ENCODE measurements at places on chromosomes 5 and 9. TPM values are rescaled to one million over a fixed set of nuclear protein-coding genes. Genes with fewer than 3 reads are reported as not detected.

C5orf24 gene
- 15.6 TPM for polyA plus RNA-seq

DNA sequence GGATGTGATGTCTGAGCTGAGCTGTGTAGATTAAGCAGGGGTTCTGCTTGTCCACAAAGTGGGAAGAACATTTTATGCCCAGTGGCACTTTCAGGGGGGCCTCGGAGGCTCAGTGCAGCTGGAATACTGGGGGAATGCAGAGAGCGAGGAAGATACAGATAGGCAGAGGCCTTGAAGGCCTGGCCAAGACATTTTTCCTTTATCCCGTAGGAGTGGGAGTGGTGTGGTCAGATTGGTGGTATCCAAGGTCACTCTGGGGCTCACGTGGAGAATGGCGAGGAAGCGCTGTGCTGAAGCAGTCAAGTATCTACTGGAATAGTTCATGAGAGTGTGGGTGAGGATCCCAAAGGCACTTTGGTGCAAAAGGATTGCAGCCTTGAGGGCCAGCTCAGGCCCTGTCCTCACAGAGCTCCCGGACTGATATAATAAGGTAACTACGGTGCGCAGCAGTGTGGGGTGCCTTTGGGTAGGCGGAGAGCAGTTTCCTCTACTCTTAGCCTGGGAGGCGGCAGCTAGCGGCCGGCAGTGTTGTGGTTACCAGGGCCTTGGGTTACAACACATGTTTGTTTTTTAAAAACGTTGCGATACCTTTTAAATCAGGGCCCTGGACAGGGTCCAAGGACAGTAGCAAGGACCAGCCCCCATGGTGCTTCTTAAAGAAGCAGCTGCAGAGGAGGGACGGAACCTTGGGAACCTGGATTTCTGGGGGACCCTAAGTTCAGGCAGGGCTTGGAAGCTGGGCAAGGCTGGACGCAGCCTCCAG, 10.8 kb upstream of the CCDC69 start:
- DNase-seq: peak; percentile 92

GRCh38 chr5:53090229-53090628, 19.3 kb downstream of the MOCS2 start:
- no peak for DNase-seq

DNA sequence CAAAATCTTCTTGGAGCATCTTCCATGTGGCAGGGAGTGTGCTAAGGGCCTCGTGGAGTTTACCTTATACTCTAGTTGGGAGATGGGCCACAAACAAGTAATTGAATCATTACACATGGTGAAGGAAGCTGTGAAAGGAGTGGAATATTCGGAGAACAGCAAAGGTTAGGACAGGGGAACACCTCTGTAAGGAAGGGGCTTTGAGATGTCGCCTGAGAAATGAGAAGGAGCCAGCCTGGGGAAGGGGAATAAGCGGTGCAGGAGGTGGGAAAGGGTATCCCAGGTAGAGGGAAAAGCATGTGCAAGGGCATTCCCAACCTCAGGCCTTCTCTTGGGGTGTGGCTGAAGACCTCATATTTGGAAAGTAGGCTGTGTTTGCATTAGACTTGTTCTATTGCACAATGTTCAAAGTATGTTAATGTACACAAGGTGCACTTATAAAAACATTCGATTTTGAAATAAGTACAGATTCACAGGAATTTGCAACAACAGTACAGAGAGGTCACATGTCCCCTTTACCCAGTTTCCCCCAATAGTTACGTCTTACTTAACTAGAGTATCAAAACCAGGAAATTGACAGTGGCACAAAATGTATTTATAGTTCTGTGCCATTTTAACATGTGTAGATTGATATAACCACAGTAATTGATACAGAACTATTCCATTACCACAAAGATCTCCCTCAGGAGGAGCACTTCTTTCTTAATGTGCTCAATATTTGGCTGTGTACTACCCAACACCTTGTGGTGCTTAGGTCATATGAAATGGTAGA, 2.4 kb upstream of the STOM start:
- DNase-seq: no peak
